Body of pancreas (tissue), 4 donors: ENCODE measurements at places on chromosomes 5 and 9.
A peak's percentile ranks its signal among the peaks of the same experiment; 100 is the strongest.

GRCh38 chr9:87678650-87679355, 47.1 kb upstream of the CTSL start:
- DNase-seq, result peak; percentile 69

GRCh38 chr5:143576711-143577484, 173.4 kb upstream of the NR3C1 start:
- DNase-seq, result no peak

DNA sequence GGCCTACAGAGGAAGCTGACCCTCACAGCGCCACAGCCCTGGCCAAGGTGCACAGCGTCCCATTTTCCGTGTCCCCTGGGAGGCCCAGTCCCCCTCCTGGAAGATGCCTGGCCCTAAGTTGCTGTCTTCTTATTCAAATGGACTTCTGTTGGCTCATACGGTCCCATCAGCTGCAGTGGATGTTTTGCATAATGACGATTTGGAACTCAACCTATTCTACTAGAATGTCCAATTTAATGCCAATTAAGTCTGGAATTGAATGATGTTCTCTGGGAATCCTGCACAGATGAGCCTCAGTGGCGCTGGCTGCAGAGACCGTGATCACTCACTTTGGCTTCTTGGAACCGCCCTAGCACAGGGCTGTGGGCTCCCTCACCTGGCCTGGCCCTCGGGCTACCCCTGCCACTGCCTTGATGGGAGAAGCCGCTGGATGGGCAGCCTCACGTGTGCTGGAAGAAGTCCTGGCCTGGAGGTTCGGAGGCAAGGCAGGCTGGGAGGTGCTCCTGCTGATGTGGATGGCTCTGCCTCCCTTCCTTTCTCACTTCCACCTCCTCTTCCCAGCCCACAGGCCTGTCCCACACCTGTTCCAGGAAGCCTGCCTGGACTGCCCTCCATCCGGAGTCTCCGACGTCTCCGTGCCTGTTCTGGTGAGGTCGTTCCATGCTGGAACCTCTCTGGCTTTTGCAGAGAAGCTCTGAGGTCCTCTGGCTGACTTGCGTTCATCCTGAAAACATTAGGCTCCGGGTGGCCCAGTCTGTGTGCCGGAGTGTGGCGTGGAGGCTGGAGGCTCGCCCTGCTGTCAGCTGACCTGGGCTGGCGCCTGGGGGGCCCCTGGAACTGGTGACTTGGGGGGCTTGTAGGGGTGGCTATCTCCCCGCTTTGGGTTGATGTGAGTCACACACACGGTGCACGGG, 147.1 kb downstream of the RXRA start:
- no peak for DNase-seq

DNA sequence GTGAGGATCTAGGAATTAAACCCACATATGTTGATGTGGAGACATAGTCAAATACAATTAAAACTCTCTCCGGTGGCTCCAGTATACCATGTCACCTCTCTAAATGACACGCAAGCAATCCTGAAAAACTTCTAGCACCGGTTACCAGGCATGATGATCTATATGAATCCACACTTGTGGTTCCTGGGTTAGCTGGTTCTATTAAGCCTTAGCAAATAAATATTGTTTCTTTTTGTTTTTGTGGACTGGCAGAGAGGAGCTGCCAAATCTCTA, 104.8 kb downstream of the SEC61B start:
- no peak for DNase-seq

DNA sequence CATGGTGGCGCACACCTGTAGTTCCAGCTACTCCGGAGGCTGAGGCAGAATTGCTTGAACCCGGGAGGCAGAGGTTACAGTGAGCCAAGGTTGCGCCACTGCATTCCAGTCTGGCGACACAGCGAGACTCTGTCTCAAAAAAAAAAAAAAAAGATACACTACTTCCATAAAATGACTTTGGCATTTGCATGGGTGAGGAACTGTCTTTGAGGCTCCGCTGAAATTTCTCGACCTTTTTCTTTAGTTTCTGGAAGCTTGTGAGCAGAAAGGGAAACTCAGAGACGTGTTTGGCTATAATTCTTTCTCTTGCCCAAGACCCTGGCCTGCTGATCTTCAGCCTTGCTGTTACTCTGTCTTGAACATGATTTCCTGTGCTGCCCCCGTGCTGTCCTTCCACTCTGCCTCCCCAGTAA, 37.3 kb downstream of the SPIN1 start:
- peak; percentile 34 for DNase-seq

GRCh38 chr5:32172923-32173266, 1.2 kb downstream of the GOLPH3 start:
- no peak for DNase-seq

DNA sequence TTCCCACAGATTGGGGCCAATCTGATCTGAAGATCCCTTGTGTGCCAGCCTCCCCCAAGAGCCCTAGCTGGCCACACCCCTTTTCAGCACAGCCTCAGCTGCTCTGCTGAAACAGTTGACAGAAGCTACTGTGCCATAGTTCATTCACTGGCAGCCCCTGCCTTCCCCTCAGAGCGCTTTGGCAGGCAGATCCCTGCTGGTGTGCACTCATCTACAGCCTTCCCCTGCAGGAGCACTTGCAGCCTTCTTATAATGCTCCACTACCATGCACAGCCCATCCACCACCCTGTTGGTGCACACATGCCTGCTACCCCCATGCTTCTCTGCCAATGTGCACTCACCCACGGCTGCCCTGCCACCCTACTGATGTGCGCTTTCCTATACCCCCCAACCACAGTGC, 471.3 kb downstream of the MTRR start:
- DNase-seq, result no peak

GRCh38 chr5:146652547-146652946, 136.6 kb upstream of the GPR151 start:
- DNase-seq, result no peak

- DNase-seq, result no peak
Observed at GRCh38 chr5:124725622-124726258, 20.7 kb downstream of the ZNF608 start.

DNA sequence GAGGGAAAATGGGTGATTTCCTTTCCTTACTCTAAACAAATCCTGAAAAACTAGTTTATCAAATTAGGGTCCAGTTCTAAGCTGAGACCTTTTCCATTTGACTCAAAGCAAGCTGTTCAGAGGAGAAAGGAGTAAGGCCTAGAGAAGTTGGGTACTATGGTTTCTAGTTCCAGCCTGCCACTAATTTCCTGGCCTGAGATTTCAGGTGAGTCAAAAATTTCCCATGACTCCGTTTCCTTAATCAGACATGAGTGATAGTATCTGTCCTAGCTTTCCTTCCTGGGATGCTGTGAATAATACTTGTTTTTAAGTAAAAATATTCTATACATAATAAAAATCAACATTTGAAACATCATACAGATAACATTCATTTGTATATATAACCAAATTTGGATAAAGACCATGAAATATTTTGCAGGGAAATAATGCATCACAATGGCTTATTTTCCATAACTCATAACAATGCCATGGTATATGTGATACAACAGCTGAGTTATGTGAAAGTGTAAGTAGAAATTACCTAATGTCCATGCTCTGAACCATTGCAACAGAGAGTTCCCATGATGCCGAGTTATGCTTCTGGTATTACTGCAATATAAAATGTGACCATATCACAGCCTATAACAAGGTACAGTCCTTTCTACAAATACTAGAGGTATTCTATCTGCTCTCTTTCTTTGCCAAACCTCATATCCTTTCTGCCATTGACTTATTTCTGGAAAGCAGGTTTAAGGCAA, 142.7 kb downstream of the MLLT3 start:
- no peak for DNase-seq

- DNase-seq, result peak; percentile 37
Observed at GRCh38 chr9:92763721-92764380, 782 bp downstream of the BICD2 start.

DNA sequence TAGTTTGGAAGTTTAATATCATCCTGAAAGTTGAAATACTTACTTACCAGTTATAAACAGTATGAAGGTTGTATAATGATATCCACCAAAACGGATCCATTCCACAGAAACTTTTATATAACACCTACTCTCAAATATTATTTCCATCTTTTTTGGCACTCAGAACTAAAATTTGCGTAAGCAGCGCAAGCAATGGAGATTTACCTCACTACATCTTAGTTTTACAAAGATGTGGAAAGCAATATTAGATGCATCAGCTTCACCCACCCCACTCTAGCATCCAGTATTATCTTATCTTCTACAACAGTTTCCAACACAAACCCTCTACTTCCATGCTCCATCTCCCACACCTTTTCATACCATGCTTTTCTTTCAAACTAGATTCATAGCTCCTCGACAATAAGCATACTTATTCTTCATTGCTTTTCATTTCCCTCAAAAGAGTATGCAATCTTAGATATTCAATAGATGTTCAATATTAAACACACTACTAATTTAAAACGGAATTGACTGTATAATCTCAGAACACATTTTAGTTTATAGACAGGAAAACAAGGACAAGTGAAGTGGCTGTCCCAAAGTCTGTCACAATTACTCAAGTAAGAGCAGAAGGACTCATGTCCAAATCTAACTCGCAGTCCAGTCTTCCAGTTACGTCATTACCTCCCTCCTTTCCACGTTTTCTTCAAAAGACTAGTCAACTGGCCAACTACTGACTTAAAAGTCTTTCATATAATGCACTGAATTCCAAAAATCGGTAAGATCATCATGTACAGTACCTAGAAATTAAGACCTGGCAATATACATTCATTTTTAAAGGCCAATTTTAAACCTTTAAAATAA, 2.2 kb downstream of the PPP2CA start:
- DNase-seq, result no peak

DNA sequence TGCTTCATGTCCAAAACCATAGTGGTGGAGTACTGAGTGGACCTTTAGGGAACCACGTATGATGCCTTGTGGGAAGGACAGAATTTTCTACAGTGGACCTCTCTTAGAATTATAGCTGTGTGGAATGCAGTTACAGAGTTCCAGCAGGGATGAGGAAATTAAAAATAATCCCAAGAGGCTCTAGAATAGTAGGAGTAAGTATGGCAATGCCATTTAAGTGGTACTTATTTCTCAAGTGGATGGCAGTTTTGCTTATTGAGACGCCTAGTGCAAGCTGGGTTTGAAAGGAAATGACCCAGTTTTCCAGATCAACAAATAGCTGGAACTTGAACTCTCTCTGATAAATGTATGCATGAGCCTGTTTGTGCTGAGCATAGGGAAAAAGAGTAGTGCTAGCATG, 431.6 kb downstream of the PRR16 start:
- no peak for DNase-seq
